ENCODE measurements at places on chromosomes 6 and 20.

- peak; percentile 66 for DNase-seq
Measured at GRCh38 chr6:13457577-13457976, 29.8 kb downstream of the GFOD1 start.

DNA sequence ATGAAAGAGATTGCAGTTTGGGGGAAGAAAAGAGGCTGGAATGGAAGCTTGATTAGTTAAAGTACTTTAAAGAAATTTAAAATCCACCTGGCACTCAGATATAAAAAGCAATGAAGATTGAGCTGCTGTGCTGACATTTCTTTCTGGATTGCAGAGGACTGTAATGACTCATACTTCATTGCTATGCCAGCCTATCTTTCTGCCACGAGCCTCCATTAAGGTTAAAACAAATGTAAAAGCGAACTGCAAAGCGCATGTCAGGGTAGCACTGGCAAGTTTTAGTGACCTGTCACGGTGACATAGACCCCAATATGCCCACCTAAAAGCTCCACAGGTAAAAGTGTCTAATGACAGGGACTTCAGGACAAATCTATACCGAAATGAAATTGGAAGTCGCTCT is 449.6 kb downstream of the C6orf118 start:
- no peak for DNase-seq

GRCh38 chr6:44177691-44178423 is 19.2 kb downstream of the CAPN11 start:
- no peak for DNase-seq

- no peak for DNase-seq
Measured at GRCh38 chr20:41696428-41696827, 78.3 kb upstream of the CHD6 start.

GRCh38 chr20:11918981-11919380 is 1.3 kb downstream of the BTBD3 start:
- peak; percentile 79 for DNase-seq

DNA sequence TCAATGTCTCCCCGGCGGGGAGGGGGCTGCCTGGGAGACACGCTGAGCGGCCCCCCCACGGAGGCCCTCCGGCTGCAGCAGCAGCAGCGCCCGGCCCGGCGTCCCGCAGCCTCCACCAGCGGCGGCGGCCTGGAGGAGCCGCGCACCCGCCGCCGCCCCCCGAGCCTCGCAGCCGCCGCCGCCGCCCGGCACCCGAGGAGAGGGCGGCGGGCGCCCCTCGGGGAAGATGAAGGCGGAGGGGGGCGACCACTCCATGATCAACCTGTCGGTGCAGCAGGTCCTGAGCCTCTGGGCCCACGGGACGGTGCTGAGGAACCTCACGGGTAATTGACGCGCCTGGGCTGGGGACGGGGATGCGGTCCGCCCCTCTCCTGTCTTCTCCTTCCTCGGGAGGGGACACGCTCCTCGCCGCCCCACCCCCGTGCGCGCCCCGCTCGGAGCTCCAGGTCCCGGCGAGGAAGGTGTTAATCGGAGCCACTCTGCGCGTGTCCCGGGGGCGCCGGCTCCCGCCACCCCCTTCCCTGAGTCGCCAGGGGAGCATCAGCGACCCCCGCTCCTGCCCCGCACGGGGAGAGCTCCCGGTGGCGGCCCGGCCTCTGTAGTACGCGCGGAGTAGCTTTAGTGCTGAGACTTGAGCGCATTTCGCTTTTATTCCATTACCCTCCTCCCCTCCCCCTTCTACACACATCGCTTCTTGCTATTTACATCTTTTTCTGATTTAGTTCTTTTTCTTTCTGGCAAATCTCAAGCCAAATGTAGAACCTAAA is 686 bp downstream of the TMEM170B start:
- DNase-seq: peak; percentile 44

GRCh38 chr20:3796477-3797225 is 541 bp downstream of the CDC25B start:
- DNase-seq: no peak

- no peak for DNase-seq
Measured at GRCh38 chr6:109772883-109773431, 81.9 kb downstream of the FIG4 start.
